ENCODE measurements at places on chromosomes 5 and 9. TPM values are rescaled to one million over a fixed set of nuclear protein-coding genes. Genes with fewer than 3 reads are reported as not detected.

The LVRN gene
- total RNA-seq: 0.11 TPM

The RANBP3L gene
- 1.1 TPM for total RNA-seq

The GDF9 gene
- 0.50 TPM for total RNA-seq

The FRMD3 gene
- total RNA-seq: 0.29 TPM

The CCL27 gene
- total RNA-seq: not detected

The FGF18 gene
- not detected for total RNA-seq

The GRIA1 gene
- total RNA-seq: not detected

The PCDHGA10 gene
- total RNA-seq: 1.5 TPM

The LOX gene
- total RNA-seq: 11.8 TPM

DNA sequence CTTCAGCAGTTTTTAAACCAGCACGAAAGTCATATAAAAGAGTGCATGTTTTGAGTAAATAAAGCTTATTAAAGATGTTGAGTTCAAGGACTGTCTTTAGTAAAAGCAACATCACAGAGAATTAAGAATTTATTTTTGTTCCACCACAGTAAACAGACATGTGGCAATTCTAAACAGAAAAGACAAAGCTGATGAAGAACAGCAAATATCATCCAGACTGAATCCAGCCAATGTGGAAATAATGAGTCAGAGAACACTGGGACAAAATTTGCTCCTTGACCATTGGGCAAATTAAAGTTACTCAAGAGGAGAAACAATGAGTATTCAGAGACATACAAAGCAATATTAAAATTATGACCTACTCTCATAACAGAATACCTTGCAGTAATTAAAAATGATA is 28.8 kb downstream of the OR2K2 start:
- H3K36me3 ChIP-seq: no peaks in the 10 kb centered on the region
- H3K4me3 ChIP-seq: no peak overlapping the region
- DNase-seq: no peak
- no peaks in the 10 kb centered on the region for H3K4me1 ChIP-seq

GRCh38 chr5:34494111-34494755 is 161.9 kb upstream of the RAI14 start:
- H3K27me3 ChIP-seq: no peaks in the 10 kb centered on the region
- H3K27ac ChIP-seq: no peak overlapping the region
- H3K36me3 ChIP-seq: no peaks in the 10 kb centered on the region
- DNase-seq: no peak

GRCh38 chr5:149212198-149212951 is 59.3 kb upstream of the AFAP1L1 start:
- H3K4me3 ChIP-seq: no peak overlapping the region
- no peaks in the 10 kb centered on the region for H3K4me1 ChIP-seq
- peaks cover 78% of the 10 kb centered on the region for H3K36me3 ChIP-seq
- no peak for DNase-seq
- no peak overlapping the region for H3K27ac ChIP-seq

DNA sequence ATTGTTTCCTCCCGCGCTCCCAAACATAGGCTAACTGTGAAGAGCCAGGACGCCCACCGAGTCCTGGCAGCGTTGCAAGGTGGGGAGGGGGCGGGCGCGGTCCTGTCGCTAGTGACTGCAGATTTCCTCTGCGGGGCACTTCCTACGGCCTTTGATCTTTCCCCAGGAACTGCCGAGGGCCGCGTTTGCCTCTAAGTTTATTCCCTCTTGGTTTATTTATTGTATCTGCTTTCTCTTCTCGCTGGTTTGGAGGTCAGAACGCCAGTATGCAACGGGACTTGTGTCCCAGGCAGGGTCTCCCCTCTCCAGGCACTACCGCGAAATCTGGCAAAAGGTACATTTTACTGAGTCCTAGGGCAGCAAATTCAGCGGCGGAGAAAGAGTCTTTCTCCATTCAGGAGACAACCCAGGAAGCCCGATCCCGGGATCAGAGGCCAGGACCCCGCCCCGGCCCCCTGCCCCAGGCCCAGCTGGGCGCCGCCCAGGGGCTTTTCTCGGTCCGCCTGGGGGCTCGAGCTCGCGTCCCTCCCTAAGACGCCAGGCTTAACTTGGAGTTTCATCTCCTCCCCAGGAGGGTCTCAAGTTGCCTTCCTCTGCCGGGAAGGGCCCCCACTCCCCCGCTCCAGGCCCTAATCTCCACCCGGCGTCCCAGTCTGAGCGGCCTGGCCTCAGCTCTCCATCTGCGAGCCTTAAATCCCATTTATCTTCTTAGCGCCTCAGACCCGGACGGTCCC is 884 bp upstream of the EGFLAM start:
- peak overlapping the region; percentile 48 for H3K4me3 ChIP-seq
- peaks cover 7% of the 10 kb centered on the region for H3K27me3 ChIP-seq
- no peak overlapping the region for H3K27ac ChIP-seq
- H3K36me3 ChIP-seq: no peaks in the 10 kb centered on the region
- H3K4me1 ChIP-seq: peaks cover 17% of the 10 kb centered on the region

GRCh38 chr9:118987167-118987566 is 382.1 kb downstream of the BRINP1 start:
- no peak overlapping the region for H3K27ac ChIP-seq
- H3K4me1 ChIP-seq: no peaks in the 10 kb centered on the region
- no peaks in the 10 kb centered on the region for H3K36me3 ChIP-seq
- H3K4me3 ChIP-seq: no peak overlapping the region
- no peaks in the 10 kb centered on the region for H3K27me3 ChIP-seq
- no peak for DNase-seq

DNA sequence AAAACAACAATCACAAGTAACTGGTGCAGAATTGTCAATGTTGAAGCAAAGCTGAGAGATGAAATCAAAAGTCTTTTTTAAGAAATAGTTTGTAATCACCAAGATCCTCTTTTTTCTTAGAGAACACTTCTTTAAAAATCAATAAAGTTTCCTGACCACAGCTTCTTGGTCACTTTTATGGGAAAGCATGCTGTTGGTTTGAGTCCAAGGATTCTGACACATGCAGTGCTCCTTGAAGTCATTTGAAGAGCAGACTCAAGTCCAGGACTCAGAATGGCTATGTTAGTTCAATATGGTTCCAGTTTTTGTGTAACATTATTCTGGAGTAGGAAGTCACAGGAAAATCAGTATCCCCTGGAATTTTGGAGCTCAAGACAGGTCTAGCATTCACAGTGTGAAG is 480.6 kb downstream of the NR2F1-AS1 start:
- H3K27me3 ChIP-seq: no peaks in the 10 kb centered on the region
- DNase-seq: no peak
- no peak overlapping the region for H3K27ac ChIP-seq

DNA sequence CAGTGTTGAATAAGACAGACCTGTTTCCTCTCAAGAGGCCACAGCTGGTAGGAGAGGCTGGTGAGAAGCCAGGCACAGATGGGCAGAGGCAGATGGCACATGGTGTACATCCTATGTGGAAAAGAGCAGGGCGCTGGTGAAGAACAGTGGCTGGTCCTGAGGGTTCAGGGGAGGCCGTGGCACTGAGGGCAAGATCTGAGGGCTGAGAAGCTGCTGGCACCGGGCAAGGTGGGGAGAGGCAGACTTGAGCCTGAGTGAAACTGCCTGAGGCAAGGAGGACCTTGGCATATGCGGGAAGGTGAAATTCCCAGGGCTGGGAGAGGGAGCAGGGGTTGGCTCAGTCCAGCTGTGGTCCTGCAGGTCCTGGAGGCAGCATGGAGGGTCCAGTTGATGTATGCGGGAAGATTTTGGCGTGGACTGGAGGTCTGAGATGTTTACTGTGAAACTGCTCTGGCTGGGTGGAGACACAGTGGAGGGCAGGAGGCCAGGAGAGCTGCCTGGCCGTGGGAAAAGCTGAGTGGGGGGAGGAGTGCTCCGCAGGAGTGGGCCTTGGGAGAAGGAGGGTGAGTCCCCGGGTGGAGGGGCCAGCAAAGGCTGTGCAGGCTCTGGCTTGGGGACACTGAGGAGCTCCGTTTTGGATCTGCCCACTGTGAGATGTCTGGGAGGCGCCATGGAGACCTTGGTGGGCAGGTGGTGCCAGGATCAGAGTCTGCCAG is 2.6 kb downstream of the MAN1B1 start:
- H3K36me3 ChIP-seq: peaks cover 2% of the 10 kb centered on the region
- no peaks in the 10 kb centered on the region for H3K27me3 ChIP-seq
- no peak for DNase-seq
- peaks cover 2% of the 10 kb centered on the region for H3K4me1 ChIP-seq
- H3K27ac ChIP-seq: no peak overlapping the region

DNA sequence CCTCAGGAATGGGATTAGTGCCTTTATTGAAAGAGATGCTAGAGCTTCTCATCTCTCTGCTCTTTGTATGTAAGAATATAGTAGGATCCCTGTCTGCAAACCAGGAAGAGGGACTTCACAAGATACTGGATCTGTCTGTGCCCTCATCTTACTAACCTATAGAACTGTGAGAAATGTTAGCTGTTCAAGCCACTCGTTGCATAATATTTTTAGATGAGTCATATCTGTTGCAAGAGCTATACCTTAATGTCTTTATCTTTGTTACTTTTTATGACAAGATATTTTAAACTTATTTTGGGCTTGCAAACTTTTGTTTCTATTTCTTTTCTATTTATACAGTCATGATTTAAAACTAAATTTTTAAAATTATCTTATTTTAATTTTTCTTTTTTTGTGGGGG is 1296.8 kb upstream of the CDH6 start:
- no peaks in the 10 kb centered on the region for H3K4me1 ChIP-seq
- no peak overlapping the region for H3K27ac ChIP-seq
- H3K27me3 ChIP-seq: no peaks in the 10 kb centered on the region
- H3K36me3 ChIP-seq: no peaks in the 10 kb centered on the region
- no peak for DNase-seq

DNA sequence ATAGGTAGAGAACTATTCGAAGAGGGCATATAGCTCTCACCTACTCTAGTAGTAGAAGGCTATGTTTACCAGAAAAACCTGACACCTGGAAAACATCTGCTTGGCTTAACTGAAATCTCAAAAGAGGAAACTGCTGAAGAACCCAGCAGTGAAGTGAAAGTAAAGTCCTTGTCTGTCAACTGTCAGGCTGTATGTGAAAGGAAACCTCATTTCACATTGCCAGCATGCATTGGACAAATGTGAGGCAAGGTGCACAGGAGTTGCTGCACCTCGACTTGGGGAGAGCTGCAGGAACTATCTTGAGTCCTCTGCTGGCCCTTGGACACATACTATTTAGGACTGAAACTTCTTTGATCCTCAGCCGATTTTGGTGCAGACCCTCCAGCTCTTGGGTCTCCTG is 53.3 kb downstream of the NREP start:
- DNase-seq: no peak
- no peak overlapping the region for H3K27ac ChIP-seq
- H3K4me3 ChIP-seq: no peak overlapping the region
- no peaks in the 10 kb centered on the region for H3K4me1 ChIP-seq
- H3K36me3 ChIP-seq: no peaks in the 10 kb centered on the region

DNA sequence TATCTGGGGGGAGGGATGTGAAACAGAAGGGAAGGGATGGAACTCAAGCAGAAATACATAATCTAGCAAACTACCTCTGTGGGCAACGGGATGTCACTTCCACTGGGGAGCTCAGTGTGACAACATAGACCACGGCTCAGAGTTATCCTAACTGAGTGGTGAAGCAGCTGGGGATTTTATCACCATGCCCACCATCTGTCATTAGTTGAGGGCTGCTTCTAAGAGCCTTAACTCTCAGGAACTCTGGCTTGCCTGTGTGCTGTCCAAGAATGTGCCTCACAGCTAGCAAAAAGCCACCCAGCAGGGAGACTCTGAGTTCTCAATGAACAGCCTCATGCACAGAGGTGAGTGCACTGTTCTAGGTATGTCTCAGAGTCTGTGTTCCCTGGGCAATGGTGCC is 90.6 kb upstream of the CXCL14 start:
- no peak overlapping the region for H3K27ac ChIP-seq
- no peaks in the 10 kb centered on the region for H3K27me3 ChIP-seq
- no peak for DNase-seq
- no peaks in the 10 kb centered on the region for H3K36me3 ChIP-seq
- H3K4me1 ChIP-seq: no peaks in the 10 kb centered on the region
- H3K4me3 ChIP-seq: no peak overlapping the region

GRCh38 chr5:98786191-98786853 is 12.9 kb downstream of the RGMB start:
- H3K36me3 ChIP-seq: no peaks in the 10 kb centered on the region
- H3K27ac ChIP-seq: peak overlapping the region; percentile 7
- no peak for DNase-seq
- peaks cover 2% of the 10 kb centered on the region for H3K4me1 ChIP-seq

GRCh38 chr5:151019331-151019730 is 1.1 kb upstream of the GPX3 start:
- peak overlapping the region; percentile 97 for H3K27ac ChIP-seq
- H3K4me3 ChIP-seq: no peak overlapping the region
- H3K4me1 ChIP-seq: peaks cover 78% of the 10 kb centered on the region
- DNase-seq: no peak
- H3K27me3 ChIP-seq: no peaks in the 10 kb centered on the region

DNA sequence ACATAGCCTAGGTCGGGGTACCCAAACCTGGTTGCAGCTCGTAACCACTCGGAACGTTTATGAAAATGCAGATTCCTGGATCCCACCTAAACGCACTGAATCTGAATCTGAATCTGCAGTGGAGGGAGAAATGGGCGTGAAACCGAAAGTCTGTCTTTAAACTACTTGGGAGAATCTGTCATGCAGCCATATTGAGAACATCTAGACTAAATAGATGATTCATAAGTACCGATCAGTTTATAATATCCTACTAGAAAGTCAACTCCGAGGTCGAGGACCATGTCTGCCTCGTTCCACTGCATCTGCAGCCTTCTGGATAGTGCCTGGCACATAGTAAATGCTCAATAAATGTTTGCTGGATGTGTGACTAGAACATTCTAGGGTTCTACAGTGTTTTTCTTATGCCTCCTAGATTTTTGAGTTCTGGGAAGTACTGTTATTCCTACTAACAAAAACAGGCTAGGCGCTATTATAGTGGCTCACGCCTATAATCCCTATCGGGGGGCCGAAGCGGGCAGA is 632 bp downstream of the COQ4 start:
- H3K4me1 ChIP-seq: no peaks in the 10 kb centered on the region
- no peaks in the 10 kb centered on the region for H3K27me3 ChIP-seq
- H3K4me3 ChIP-seq: peak overlapping the region; percentile 93
- DNase-seq: no peak
- H3K36me3 ChIP-seq: peaks cover 4% of the 10 kb centered on the region

DNA sequence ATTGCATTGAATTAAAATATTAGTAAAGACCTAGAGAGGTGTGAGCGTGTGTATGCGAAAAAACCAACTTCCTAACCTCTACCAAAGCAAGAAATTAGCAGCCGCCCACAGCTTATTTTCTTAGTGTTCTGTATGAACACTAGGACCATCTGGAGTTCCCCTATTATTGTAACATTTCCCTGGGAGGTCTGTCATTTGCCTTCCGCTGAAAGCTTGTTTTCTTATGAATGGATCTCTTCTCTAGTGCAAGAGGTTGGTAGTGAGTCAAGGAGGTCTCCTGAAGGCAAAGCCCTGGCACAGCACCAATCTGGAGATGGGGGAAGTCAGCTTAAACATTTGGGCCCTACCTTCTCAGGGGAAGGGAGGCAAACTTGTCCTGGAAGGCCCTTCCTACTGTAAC is 10.8 kb downstream of the TNFSF8 start:
- no peaks in the 10 kb centered on the region for H3K27me3 ChIP-seq
- no peak overlapping the region for H3K27ac ChIP-seq
- DNase-seq: no peak

DNA sequence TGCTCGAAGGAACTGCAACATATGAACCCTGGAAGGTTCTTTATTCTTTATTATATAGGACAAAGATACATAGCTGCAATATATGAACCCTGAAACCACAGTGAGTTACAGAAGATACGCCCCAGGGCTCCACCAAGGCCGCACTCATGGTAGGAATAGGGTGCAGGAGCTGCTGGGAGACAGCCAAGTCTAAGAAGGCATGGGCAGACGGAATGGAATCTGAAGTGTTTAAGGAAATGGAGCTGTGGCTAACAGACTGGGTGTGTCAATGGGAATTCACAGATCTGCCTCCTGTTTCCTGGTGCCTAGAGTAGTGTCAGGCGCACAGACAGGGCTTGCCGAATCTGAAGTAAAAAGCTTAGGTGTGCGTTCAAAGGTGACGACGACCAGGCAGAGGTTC is 286.4 kb downstream of the DENND1A start:
- no peak overlapping the region for H3K4me3 ChIP-seq
- H3K27ac ChIP-seq: no peak overlapping the region
- no peak for DNase-seq
- no peaks in the 10 kb centered on the region for H3K4me1 ChIP-seq
